ENCODE measurements at places on chromosomes 4 and X.

DNA sequence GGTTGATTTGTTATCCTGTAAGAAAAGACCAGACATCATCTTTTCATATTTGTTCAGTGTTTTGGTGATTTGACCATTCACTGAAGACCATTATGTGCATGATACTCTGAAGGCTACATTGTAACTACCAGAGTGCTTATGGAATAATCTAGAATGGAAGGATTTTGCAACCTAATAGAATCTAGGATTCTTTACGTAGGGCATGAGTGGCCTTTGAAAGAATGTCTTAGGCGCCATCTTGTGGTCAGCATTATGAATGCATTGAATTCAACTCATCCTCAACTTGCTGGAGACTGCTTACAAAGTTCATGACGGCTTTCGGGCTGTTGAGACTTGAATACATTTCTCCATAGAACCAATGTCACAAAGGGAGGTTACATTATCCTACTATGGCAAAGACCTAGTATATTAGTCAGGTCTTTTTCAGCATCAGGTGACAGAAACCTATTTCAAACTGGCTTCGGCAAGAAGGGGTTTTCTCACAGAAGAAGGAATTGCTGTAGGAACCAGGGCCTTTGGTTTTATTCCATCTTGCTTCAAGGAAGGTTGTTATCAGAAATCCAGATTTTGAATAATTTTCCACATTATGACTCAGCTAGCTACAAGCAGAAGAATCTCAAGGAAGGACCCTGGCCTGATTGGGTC is 104.1 kb downstream of the GPAT3 start:
- peak; percentile 58 for DNase-seq

DNA sequence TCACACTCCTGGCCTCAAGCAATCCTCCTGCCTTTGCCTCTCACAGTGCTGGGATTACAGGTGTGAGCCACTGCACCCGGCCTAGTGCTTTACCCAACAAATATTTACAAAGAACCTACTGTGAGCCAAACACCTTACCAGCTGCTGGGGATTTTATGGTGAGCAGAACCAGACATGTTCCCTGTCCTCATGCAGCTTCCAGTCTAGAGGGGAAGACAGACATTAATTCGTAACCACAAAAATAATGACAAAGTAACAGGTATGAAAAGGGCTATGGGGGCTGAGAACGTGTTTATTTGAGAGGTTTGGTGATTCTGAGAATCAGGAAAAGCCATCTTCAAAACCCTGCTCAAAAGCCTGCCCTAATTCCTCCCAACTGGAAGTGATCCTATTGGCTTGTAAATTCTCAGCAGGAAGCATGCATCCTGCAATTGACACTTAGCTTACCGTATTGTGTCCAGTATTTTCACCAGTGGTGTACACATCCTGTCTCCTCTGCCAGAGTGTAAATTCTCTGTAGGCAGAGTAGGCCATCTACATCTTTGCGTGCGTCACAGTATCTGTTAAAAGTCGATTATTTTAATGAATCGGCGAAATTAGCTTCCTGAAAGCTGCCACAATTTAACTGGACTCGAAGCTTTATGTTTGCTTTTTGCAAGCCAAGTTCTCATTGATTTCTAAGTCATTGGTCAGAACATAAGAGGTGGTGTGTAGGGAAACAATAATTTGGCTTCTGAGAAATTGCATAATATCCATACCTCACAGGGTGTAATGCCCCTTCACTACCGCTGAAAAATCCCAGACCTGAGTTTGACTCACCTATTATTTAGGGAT is 67.0 kb downstream of the TMEM156 start:
- no peak for DNase-seq

DNA sequence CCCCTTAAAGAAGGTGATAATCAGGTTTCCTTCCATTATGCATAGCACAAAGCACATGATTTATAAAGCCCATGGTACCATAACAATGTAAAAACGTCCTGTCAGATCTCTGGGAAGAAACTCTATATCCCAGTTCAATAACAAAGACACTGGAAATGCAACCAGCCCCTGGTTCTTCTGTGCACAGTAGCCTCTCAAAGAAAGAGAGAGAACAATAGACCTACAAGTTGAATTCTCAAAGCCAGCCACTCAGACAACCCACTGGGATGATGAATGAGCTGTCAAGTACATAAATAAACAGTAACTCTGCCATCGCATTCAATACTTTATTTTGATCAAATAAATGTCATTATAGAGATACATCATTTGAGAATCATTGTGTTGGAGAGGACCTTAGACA is 400.1 kb upstream of the CPEB2 start:
- DNase-seq: no peak

GRCh38 chr4:93841803-93842345 is 13.3 kb downstream of the ATOH1 start:
- DNase-seq: no peak

GRCh38 chr4:38294238-38294637 is 334.0 kb downstream of the PTTG2 start:
- DNase-seq: no peak
